Fibroblast of the conjunctiva (primary cell): ENCODE measurements at places on chromosomes 5 and 9.
A peak's percentile ranks its signal among the peaks of the same experiment; 100 is the strongest.

DNA sequence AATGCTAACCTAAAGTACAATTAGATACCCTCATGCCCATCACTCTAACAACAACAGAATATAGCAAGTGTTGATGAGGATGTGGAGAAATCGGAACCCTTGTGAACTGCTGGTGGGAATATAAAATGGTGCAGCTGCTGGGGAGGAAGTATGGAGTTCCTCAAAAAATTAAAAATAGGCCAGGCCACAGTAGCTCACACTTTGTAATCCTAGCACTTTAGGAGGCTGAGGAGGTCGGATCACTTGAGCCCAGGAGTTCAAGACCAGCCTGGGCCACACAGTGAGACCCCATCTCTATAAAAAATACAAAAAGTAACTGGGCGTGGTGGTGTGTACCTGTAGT, 18.0 kb upstream of the MRNIP start:
- DNase-seq, result no peak

DNA sequence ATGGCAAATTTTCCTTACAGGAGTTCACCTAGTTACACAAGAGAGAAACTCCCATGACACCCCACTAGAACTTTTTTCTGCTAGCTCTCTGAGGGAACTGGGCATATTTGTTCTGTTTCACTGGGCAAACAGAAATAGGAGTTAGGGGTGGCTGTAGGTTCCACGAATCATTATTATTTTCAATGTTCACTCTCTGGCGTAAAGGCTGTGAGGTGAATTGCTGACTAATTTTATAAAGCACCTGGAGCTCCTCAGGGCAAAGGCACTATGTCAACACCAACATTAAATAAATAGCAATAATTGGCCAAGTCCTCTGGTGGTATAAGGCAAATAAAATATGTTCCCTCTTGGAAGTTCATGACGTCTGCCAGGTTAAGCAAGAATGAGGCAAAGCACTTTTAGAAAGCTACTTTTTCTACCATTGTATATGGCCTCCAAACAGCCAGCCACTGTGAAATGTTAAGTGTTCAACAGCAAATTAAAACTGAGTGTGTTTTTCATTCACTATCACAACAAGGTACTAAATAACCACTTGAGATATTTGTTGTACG, 344.6 kb downstream of the PDE4D start:
- no peak for DNase-seq

DNA sequence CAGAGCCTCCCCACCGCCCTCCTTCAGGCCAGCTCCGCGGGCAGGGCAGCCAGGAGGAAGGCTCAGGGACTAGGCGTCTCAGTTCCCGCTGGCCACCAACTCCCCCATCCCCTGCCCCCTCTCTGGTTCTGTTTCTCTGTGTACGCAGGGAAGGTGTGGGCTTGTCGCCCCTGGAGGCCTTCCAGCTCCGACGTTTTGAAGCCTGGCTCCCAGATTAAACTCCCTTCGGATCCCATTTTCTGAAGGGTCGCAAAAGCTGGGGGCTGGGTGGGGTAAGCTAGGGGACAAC, 346 bp downstream of the ATOX1 start:
- no peak for DNase-seq

- no peak for DNase-seq
Measured at GRCh38 chr9:135906291-135907005, 898 bp downstream of the CAMSAP1 start.

DNA sequence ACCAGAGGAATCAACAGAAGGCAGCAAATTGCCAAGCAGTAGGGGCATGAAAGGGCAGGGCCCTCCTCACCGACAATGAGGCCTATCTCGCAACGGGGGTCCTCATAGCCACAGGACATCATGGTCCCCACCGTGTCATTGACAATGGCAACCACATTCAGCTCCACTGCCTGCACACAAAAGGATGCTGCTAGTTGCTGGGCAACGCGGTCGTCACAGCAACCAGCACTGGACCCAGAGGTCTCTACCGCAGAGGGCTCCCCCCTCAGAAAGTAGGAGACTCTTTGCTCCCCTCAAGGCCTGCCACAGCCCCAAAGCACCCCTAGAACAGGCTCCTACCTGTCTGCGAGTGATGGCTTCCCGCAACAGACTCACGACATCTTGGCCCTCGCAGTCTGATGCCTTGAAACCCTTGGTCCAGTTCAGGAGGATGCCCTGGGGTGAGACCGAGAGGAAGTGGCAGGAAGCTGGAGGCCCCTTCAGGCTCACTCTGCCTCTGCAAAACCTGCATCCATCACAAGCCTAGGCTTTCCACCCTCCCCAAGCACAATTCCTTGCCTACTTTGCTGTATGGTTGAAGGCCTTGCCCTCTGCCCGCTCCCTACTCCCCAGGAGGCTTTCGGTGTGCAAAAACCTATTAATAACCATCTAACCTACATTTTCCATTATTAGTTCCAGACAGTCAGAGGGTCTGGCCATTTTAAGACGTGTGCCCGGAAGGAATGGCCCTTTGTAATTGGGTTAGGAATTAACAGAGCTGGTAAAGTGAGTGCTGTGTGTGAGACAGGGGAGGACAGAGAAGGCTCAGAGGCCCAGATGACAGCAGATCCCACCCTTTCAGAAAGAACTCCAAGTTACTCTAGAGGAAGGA, 15.2 kb downstream of the HK3 start:
- DNase-seq, result no peak

GRCh38 chr9:18294229-18294628, 179.7 kb upstream of the ADAMTSL1 start:
- no peak for DNase-seq

- DNase-seq, result no peak
Measured at GRCh38 chr9:74125941-74126340, 371.2 kb upstream of the RORB start.

GRCh38 chr5:16321284-16321683, 141.7 kb upstream of the MARCHF11 start:
- DNase-seq, result no peak

GRCh38 chr9:114196979-114197622, 41.8 kb downstream of the COL27A1 start:
- DNase-seq, result no peak

- no peak for DNase-seq
Measured at GRCh38 chr9:122841501-122841900, 13.1 kb upstream of the PDCL start.

GRCh38 chr9:127561491-127562278, 50.4 kb upstream of the STXBP1 start:
- DNase-seq, result peak; percentile 98

DNA sequence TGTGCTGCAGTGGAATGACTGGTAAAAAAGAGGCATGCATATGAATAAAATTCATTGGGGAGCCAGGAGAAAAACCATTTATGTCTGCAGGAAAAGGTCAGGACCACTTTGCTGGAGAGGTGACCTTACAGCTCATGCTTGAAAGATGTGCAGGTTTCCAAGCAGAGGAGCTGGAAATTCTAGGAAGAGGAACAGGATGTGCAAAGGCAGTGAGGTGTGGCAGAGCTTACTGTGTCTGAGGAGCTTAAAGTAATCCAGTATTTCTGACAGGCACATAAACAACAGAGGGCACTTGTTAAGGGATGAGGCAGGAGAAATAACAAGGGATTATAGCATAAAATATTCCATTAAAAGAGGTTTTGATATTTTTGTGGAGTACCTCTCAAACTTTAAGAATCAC, 203.2 kb downstream of the CD180 start:
- no peak for DNase-seq

GRCh38 chr9:23538067-23538402, 288.0 kb downstream of the ELAVL2 start:
- DNase-seq, result no peak

DNA sequence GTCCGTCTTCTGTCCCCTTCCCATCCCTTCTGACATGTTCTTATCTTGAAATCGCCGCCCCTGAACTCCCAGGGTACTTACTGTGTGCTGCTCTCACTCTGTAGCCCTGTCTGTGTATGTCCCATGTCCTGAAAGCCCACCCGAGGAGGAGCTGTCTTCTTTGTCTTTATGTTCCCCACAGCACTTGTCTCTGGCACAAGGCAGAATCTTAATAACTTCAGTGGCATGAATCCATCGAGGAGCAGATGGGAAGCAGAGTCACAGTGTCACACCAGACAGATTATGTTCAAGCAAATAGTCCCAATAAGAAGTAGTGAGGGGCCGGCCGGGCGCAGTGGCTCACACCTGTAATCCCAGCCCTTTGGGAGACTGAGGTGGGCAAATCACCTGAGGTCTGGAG, 29.7 kb upstream of the LTC4S start:
- no peak for DNase-seq

DNA sequence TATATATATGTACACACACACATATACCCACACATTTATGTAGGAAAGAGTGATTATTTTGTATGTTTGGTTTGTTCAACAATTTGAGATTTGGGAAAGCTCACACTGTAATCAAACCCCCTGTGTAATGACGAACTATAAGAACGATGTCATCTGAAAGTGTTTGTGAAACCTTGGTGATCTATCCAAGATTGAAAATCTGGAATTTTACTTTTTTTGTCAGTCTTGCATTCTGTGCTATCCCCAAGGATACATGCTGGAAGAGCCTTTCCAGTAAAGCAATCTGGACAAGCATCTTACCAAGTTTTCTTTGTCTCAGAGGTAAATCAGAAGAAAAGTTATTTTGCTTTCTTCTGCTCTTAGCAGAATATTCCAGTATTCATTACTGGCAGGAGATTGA, 23.3 kb downstream of the SGCD start:
- no peak for DNase-seq

DNA sequence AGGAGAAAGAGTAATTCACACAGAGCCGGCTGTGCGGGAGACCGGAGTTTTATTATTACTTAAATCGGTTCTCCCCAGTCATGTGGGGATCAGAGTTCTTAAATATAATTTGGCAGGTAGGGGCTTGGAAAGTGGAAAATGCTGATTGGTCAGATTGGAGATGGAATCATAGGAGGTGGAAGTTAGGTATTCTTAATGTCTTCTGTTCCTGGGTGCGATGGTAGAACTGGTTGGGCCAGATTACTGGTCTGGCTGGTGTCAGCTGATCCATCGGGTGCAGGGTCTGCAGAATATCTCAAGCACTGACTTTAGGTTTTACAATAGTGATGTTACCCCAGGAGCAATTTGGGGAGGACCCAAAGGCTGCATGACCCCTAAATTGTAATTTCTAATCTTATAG, 4.6 kb upstream of the CERCAM start:
- no peak for DNase-seq

GRCh38 chr9:6869081-6869948, 111.5 kb downstream of the KDM4C start:
- no peak for DNase-seq

- no peak for DNase-seq
Measured at GRCh38 chr9:37198039-37198729, 77.8 kb downstream of the ZCCHC7 start.

GRCh38 chr5:136038635-136039034, 9.8 kb downstream of the TGFBI start:
- no peak for DNase-seq

- no peak for DNase-seq
Measured at GRCh38 chr5:2810644-2811043, 59.2 kb upstream of the IRX2 start.

- DNase-seq, result no peak
Measured at GRCh38 chr5:1672396-1672795, 127.2 kb downstream of the MRPL36 start.

- no peak for DNase-seq
Measured at GRCh38 chr5:33608344-33609041, 167.7 kb downstream of the TARS1 start.

- DNase-seq, result no peak
Measured at GRCh38 chr9:110143950-110144545, 63.9 kb downstream of the C9orf152 start.

DNA sequence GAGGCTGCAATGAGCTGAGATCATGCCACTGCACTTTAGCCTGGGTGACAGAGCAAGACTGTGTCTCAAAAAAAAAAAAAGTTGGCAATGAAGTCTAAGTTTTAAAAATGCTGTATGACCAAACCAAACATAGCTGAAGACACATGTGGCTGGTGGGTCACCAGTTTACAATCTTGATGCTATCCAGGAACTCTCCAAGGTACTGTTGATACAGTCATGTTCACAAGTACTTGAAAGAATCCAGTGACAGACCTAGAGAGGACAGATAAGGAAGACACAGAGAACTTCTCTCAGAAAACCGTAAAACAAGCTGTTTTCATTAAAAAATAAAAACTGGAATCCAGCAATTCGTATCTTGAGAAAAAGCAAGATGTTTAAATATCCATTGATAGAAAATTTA, 95.7 kb downstream of the ACTBL2 start:
- DNase-seq, result no peak

GRCh38 chr5:62486672-62487071, 74.1 kb downstream of the IPO11 start:
- no peak for DNase-seq

- DNase-seq, result no peak
Measured at GRCh38 chr9:133874060-133874657, 118.0 kb downstream of the VAV2 start.

- DNase-seq, result no peak
Measured at GRCh38 chr5:121693864-121694263, 157.8 kb upstream of the FTMT start.

DNA sequence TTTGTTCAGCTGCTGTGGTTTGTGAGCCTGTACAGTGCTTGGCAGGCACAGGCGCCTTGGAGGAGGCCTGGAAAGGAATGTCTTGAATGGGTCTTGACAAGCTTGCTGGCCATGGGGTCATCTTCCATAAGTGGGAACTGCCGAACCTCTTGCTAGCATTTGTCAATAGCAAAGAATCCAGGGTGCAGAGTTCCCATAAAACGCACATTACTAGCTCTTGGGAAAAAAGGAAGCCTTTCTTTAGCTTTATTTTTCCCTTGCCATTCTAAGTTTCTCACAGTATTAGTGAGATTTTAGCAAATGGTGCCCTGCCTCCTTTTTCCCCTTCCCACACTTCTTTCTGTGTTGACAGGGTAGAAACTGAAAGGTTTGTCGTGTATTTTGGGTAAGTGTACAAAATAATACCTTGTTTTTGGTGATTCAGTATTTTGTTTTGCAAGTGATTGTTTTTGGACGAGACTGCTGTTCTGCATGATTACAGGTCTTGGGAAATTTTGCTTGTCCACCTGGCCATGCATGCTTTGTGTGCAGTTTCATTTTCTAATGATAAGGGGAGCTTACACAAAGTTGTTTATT, 82.0 kb downstream of the ADGRV1 start:
- DNase-seq, result no peak

DNA sequence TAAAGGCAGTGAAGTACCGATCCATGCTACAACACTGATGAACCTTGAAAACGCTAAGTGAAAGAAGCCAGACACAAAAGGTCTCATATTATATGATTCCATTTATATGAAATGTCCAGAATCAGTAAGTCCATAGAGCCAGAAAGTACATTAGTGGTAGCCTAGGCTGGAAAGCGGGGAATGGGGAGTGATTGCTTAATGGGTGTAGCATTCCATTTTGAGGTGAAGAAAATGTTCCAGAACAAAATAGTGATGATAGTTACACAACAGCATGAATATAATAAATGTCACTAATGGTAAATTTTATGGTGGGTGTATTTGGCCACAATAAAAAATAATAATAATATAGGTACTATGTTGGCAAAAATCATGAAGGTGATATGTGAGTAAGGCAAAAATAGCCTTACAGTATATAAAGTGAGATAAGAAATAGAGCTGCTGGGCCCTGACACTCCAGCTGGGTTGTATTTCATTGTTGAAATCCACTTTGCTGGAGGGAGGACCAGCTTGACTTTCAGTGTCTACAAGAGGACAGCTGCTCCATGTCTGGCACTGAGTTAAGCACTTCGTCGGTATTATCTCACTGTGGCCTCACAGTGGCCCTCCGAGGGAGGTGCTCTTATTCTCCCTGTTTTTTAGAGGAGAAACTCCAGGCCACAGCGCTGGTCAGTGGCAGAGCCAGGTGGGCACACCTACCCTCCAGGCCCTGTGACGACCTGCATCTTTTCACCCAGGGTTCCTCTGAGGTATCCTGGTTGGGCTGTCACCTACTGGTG, 22.4 kb upstream of the ANGPTL2 start:
- DNase-seq, result no peak

GRCh38 chr9:108436448-108436847, 419.3 kb downstream of the ACTL7B start:
- no peak for DNase-seq
